ENCODE measurements at places on chromosomes 1 and 21. TPM values are rescaled to one million over a fixed set of nuclear protein-coding genes. Genes with fewer than 3 reads are reported as not detected.

The OR6K3 gene
- not detected for total RNA-seq

The LCE1F gene
- total RNA-seq: not detected

The SH2D5 gene
- 0.56 TPM for total RNA-seq

The UBR4 gene
- 25.9 TPM for total RNA-seq

The CA6 gene
- not detected for total RNA-seq

The KRTAP12-3 gene
- total RNA-seq: not detected

The FOXJ3 gene
- total RNA-seq: 31.7 TPM
